ENCODE measurements at places on chromosomes 1 and 21. TPM values are rescaled to one million over a fixed set of nuclear protein-coding genes. Genes with fewer than 3 reads are reported as not detected.

GRCh38 chr1:224785040-224785328 lies 144.5 kb upstream of the DNAH14 start:
- DNase-seq, result no peak
- no peaks in the 10 kb centered on the region for H3K36me3 ChIP-seq
- H3K4me3 ChIP-seq, result no peak overlapping the region
- no peaks in the 10 kb centered on the region for H3K27me3 ChIP-seq
- H3K27ac ChIP-seq, result no peak overlapping the region

DNA sequence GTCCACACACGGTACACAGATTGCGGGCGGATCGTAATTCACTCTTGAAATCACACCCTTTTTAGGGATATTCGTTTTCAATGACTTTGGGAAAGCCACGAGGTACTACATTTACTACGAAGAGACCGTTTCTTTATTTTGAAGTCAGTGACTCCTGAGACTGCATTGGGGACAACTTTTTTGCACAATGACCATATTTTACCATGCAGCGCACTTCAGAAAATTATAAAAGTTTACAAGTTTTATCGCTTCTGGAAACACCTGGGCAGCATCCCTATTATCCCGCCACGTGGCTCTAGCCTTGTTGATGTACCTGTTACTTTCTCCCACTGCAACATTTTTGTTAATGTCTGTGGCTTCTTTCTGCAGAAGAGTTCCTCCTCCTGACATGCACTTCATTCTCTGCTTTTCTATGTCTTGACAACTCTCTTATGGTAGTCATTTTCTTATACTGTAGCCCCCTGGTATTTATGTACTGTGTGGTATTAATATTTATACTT lies 1.3 kb upstream of the AKT3 start:
- no peaks in the 10 kb centered on the region for H3K27me3 ChIP-seq
- DNase-seq, result no peak
- peaks cover 12% of the 10 kb centered on the region for H3K4me1 ChIP-seq

Gene HTR6
- not detected for total RNA-seq

DNA sequence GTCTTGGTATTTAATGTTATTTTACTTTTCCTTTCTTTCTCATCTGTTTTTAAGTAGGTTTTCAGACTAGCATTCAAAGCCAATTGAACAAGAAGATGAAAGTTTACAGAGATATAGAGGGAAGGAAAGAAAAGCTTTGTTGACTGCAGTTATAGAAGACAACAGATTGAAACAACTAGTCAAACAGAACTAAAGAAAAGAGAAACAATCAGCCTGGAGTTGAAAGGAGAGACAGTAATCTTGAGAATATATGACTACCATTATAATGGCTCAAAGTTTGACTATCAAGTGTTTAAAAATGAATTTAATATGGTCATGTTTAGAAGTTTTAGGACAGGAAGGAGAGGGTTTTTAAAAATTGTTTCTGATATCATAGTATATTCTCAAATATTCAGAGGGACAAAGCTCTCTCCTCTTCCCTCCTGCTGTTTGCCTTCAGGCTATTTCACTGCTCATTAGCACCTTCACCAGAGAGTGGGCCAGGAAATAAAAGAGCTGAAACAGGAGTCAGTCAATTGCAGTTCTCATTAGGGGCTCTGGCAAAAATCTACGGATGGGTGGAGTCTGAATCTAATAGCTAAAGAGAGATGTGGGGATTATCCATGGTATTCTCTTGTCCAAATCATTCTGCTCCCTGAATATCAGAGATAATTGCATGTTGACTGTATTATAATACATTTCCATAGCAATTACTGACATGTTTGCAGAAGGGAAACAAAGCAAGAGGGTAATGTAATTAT lies 577.8 kb downstream of the BRINP3 start:
- no peaks in the 10 kb centered on the region for H3K4me1 ChIP-seq
- no peaks in the 10 kb centered on the region for H3K36me3 ChIP-seq
- DNase-seq, result no peak

DNA sequence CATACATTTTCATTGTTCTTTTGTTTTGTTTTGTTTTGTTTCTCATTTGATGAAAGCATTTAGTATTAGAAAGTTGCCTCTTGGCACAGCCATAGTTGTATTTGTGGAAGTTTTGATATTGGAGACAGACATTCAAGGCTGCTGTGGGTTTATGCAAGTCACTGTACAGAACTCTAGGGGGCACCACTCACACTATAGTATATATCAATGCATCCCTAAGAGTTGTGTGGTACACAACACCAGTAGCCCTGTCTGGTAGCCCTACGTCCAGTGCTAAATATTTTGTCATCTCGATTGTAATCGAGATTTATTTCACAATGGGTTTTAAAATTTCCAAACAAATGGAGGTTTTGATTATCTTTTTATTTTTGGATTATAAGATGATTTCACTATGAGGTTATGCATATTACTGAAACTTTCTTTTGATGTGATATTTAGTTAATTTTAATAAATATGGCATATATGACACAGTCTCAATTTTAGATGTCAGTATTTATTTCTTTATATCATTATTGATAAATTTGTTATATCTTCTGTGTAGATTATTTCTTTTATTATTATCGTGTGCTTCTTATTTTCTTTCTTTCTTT lies 112.2 kb downstream of the NR5A2 start:
- H3K36me3 ChIP-seq, result no peaks in the 10 kb centered on the region
- no peaks in the 10 kb centered on the region for H3K4me1 ChIP-seq
- no peak overlapping the region for H3K27ac ChIP-seq
- no peaks in the 10 kb centered on the region for H3K27me3 ChIP-seq

GRCh38 chr1:48202030-48202752 lies 20.3 kb upstream of the SLC5A9 start:
- no peaks in the 10 kb centered on the region for H3K4me1 ChIP-seq
- H3K27ac ChIP-seq, result no peak overlapping the region
- H3K4me3 ChIP-seq, result no peak overlapping the region

GRCh38 chr21:43005635-43006034 lies 31.3 kb downstream of the PKNOX1 start:
- no peak overlapping the region for H3K27ac ChIP-seq
- no peaks in the 10 kb centered on the region for H3K4me1 ChIP-seq
- H3K27me3 ChIP-seq, result no peaks in the 10 kb centered on the region
- peaks cover 42% of the 10 kb centered on the region for H3K36me3 ChIP-seq

Gene ZBTB8OS
- 37.0 TPM for total RNA-seq

DNA sequence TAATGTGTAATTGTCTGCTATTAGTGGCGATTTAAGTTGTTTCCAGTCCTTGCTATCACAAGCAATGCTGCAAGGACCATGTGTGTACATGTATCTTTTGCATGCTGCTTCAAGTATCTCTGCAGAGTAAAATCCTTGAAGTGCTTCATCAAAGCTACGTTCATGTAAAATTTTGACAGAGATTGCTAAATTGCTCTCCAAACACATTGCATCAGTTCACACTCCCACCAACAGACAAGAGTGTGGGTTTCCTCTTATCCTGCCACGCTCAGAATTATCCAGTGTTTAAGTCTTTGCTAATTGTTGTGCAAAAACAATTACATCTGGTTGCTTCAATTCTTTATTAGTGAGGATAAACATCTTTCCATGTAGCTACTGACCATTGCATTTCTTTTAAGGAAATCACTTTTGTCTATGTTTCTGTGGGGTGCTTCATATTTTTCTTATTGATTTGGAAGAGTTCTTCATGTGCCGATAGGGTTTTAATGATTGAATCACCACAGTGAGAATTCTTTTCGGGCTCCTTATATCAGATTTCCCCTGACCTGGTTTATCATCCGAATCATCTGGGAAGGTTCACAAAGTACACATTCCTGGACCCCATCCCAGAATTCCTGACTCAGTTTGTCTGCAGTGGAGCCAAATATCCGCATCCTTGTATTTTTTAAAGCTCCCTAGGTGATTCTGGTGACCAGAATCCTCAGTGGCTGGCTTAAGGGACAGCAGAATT lies 56.3 kb upstream of the GALNT2 start:
- no peak for DNase-seq
- H3K27me3 ChIP-seq, result no peaks in the 10 kb centered on the region
- no peak overlapping the region for H3K4me3 ChIP-seq
- H3K36me3 ChIP-seq, result no peaks in the 10 kb centered on the region
- peaks cover 6% of the 10 kb centered on the region for H3K4me1 ChIP-seq

- no peaks in the 10 kb centered on the region for H3K27me3 ChIP-seq
- no peaks in the 10 kb centered on the region for H3K36me3 ChIP-seq
- no peak overlapping the region for H3K4me3 ChIP-seq
- no peak for DNase-seq
- no peaks in the 10 kb centered on the region for H3K4me1 ChIP-seq
- no peak overlapping the region for H3K27ac ChIP-seq
Measured at GRCh38 chr1:212554401-212554800, 54.2 kb upstream of the ATF3 start.
